ELR (cell line): ENCODE measurements at places on chromosomes 12 and 14.

DNA sequence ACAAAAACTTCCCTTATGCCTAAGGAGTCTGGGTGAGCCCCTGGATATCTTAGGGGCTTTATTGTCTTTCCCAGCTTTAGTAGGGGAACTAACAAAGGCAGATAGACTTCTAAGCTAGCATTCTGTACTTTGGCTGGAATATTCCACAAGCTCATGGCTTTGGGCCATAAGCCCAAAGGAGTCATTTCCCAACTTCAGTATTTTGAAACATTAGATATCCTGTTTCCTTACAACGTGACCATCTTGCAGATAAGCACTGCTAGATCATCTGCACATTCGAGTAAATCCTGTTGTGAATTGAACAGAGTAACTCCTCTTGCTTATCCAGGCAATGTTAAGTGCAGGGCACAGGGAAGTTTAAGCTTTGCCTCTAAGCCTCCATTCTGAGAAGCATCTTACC lies 70.6 kb upstream of the ACTN1 start:
- DNase-seq, result peak; percentile 38

DNA sequence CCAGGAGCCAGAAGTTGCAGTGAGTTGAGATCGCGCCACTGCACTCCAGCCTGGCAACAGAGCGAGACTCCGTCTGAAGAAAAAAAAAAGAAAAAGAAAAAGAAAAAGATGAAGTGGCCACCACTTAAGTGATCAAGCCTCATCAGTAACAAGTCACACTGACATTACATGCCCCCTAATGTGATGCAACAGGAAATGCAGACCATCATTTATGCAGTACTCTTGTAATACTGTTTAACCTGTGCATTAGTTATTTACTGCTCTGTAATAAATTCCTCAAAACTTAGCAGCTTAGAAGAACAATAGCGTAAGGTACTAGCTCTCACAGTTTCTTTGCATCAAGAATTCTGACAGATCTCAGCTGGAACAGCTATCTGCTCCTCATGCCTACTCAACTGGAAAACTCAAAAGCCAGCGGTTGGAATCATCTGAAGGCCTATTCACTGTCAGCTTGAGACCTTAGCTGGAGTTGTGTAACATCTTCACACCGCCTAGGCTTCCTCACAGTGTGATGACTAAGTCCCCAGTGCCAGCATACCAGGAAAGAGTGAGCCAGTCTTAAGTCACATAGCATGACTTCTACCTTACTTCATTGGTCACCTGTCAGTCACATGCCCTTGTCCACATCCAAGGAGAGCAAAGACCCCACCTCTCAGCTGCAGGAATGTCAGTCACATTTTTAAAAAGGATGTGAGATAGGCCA lies 31.5 kb downstream of the EPS8 start:
- DNase-seq, result peak; percentile 95

DNA sequence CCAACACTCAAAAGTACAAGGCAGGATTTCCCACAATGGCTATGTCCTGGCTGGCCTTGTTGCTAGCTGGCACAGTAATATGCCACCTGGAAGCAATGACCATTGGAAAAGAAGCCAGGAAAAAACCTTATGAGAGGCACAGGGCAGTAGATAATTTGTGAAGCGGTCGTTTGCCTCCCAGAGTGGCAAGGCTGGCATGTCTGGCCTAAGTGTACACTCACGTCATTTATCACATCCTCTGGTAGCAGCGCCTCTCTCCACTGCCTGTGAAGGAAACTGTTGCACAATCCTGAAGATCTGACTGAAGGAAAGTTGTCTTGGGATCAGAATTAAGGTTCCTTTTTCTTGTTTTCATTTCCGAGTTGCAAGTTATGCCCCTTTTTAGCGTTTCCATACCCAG lies 408.5 kb downstream of the ZFP36L1 start:
- DNase-seq, result no peak

DNA sequence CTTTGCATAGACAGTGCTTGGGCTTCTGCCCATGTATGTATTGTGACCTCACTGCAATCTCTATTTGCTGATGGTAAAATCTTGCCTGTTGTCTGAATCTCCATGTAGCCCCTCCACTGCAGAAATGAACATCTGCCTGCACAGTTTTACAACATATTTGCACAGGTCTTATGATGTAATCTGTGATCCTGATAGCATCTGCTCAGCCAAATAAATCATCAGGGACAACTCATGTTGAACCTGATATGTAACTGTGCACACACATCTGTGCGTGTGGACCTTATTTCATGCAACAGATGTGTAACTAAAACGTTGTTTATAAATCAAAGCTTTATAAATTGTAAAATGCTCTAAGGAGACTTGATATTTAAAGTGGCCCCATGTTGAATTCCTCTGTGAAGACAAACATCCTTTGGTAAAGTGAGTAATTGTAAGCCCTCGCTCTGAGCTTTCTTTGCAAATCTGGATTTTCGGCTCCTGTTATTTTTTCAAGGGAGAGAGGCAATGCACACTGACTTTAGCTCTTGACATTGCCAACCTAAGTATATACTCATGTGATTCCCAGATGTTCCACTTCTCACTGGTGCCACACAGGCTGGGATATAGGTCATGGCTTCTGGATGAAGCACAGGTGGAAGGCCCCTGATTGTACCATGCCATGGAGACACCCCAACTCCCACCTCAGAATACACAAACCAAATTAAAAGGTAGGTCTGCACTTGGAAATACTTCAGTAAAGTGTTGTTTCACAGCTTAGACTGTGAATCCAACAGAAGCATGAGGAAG lies 371.3 kb downstream of the GRIN2B start:
- no peak for DNase-seq

DNA sequence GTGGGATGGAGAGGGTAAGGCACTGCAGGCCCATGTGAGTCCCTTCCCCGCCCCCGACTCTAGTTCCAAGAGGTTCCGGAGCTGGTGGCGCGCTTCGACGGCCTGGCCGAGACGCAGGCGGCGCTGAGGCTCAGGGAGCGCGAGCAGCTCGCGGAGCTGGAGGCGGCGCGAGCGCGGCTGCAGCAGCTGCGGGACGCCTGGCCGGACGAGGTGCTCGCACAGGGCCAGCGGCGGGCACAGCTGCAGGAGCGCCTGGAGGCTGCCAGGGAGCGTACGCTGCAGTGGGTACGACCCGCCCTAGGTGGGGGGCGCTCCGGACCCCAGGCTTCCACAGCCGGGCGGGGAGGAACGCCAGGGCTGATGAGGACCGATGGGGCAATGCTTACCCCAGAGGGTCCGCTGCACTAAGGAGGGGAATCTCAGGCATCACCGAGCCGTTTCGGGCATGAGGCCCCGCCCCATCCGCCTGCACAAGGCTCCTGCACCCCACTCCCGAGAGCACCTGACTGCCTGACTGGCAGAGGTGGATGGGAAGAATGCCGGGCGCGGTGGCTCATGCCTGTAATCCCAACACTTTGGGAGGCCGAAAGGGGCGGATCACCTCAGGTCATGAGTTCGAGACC lies 4.9 kb downstream of the CFAP73 start:
- DNase-seq, result no peak

- peak; percentile 80 for DNase-seq
Observed at GRCh38 chr14:71416392-71416791, 509.1 kb downstream of the PCNX1 start.
